ENCODE measurements at places on chromosomes 6 and 20.

DNA sequence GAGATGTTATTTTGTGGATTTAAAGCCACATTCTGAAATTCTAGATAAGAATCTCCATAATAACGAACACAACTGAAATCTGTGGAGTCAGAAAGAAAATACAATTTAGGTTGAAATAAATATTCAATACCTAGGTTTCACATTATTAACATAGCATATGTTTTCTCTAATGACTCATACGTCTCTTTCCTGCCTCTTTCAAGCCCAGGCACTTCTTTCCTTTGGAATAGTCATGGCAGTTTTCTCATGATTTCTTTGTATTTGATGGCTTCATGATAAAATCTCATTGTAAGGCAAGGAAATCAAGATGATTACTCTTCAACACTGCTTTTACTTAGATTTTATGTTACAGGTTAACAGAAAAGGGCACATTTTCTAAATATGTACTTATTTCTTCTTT lies 803.7 kb downstream of the PHF3 start:
- DNase-seq, result no peak

DNA sequence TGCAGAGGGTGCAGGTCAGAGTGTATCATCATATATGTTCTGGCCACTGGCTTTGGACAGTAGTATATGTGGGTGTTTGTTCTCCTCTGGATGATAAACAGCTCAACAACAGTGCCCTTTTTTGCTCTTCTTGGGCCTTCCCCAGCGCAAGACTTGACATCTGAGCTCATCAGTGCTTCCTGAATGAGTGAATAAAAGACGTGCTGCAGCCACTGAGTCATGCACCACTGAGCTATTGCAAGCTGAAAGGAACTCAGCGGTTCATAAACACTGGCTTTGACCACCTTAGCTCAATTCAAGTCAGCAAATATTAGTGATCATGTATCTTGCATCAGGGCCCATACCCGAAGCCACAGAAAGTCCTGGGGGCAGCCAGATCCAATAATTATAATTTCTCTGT lies 105.3 kb upstream of the KCNG1 start:
- DNase-seq, result no peak

DNA sequence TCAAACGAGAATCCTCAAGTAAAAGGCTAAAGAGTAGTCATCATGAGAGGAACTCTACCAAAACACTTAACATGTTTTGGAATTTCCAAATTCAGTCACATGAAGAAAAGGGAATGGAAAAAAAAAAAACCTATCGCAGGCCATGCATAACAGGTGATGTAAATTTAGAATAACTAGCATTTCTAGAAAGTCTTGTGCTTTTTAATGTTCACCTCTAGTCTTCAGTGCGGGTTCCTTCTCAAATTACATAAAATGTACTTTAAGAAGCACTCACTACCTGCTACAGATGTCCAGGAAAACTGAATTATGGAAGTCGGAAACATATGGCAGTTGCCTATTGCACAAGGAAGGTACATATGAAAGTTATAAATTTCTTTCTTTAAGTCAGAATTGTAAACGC lies 6.1 kb upstream of the TBX18 start:
- DNase-seq, result no peak

- DNase-seq, result no peak
These were observed 86.5 kb upstream of the SCP2D1 start for GRCh38 chr20:18727032-18727508.

DNA sequence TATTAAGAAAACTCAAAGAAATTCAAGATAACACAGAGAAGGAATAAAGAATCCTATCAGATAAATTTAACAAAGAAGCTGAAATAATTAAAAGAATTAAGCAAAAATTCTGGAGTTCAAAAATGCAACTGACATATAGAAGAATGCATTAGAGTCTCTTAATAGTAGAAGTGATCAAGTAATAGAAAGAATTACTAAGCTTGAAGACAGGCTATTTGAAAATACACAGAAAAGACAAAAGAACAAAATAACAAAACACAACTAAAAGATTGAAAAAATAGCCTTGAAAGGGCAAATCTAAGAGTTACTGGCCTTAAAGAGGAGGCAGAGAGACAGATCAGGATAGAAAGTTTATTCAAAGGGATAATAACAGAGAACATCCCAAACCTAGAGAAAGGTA lies 12.1 kb downstream of the SNX14 start:
- no peak for DNase-seq

DNA sequence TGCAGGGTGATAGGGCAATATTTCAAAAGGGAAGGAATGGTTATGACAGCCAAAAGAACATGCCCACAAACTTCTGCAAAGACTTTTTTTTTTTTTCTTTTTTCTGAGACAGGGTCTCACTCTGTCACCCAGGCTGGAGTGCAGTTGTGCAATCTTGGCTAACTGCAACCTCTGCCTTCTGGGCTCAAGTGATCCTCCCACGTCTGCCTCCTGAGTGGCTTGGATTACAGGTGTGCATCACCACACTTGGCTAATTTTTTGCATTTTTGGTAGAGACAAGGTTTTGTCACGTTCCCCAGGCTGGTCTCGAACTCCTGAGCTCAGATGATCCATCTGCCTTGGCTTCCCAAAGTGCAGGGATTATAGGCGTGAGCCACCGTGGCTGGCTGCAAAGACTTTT lies 117.6 kb upstream of the ADGRF1 start:
- no peak for DNase-seq

GRCh38 chr20:44997171-44997570 lies 30.9 kb downstream of the STK4 start:
- DNase-seq, result no peak

DNA sequence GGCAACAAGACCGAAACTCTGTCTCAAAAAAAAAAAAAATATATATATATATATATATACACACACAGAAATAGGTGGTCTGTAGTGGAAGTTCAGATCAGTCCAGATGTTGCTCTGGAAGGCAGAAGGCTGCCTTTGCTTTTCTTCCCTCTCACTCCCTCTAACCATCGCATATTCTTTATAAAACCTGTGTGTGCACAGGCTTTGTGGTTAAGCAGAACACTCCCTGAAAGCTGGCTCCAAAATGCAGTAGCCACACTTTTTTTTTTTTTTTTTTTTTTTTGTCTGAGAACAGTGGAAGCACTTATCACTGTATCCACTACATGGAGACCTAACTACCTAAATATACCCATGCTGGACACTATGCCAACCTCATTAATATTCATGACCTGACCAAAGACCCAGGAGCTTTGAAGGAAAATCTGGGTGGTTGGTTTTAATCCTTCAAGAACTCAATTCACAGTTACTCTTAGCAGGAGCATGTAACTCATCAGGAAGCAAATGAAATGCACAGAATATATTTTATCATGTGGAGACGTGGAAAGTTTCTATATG lies 20.0 kb upstream of the GFOD1 start:
- DNase-seq, result no peak

DNA sequence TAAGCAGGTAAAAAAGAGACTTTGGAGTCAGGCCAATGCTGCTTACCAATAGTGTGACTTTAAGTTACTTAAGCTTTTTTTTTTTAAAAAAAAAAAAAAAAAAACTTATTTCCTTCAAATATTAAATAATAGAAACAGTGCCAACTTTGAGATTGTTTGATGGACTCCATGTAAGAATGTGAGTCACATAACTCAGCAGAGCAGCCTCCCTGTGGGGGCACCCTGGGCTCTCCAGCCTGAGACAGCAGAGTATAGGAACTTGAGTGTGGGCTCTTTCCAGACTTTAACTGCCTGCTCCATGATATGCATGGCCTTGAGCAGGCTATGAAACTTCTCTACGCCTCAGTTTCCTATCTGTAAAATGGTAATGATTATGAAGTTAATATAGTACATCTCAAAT lies 113.3 kb upstream of the SAMD5 start:
- no peak for DNase-seq

- no peak for DNase-seq
These were observed 29.6 kb downstream of the PMEPA1 start for GRCh38 chr20:57680131-57680716.

- no peak for DNase-seq
These were observed 149.5 kb upstream of the SULF2 start for GRCh38 chr20:47934761-47935160.

- DNase-seq, result no peak
These were observed 37.8 kb upstream of the IGF2R start for GRCh38 chr6:159931112-159931511.

DNA sequence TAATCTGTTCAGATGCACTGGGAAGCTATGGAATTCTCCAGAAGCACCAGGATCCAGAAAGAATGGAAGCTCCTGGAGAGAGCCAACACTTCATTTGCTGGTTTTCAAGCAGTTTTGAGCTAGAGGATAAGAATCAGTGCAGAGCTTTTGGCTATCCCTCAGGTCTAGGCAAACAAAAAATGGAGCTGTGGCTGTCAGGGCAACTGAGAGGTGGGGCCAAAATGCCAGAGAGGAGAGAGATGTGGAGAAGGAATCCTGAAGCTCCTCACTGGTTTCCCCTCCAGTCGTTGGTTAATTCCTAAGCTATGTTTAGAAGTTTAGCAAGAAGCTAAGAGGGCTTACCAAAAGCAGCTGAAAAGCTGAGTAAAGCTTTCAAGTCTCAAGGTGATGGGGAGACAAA lies 294.2 kb upstream of the JARID2 start:
- DNase-seq, result no peak

DNA sequence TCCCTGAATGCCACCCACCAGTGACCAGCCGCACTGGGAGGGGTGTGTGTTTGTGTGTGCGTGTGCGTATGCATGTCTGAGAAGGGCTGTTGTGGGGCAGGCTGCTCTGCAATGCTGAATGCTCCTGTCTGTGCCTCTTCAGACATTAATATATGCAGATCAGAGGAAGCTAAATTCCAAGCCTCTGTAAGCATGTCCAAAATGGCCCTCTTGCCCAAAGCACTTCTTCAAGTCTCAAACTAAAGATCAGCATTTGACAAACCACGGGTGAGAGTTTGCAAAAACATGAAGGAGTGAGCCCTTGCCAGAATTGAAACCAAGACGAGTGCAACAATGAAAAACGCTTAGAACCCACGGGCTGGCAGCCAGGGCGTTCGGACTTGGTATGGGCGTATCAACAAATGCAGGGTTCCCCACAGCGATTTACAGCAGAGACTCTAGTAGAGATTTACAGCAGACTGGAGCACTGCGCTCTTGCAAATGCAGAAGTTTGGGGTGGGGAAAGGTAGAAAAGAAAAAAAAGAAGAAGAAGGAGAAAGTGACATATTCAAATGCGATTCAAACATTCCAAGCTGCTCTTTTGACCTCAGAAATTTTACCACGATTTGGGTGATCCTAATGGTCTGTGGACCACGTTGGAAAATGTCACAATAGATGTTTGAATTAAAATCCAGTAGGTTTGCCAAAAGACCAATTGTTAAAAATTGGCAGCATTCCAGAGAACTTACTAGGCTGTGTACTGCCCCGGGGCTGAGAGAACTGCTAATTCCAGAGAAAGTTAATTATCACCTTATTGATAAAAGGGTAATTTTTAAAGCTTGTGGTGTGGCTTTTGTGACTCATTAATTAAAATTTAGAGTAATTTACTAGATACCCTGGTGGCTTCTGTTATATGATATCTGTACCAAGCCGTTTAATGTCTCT lies 3.5 kb downstream of the SCML4 start:
- no peak for DNase-seq

- no peak for DNase-seq
These were observed 76.9 kb downstream of the CEP57L1 start for GRCh38 chr6:109172101-109172746.

DNA sequence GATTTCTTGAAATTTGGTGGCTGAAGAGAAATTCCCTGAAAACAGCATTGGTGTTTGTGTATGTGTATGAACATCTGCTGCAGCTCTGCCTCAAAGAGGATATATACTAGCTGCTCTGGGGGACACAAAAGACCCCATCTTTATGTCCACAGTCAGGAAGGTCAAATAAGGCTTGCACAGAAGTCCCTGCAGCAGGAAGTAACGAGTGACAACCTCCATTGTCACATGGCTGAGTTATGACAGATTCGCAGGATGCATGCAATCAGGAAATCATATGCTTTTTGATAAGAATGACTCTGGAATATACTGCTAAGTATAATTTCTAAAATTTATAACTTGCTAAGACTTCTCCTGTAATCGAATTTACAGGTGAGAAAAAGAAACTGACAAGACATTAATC lies 225.9 kb upstream of the CST7 start:
- no peak for DNase-seq

GRCh38 chr20:15756002-15756753 lies 817.1 kb downstream of the KIF16B start:
- no peak for DNase-seq

DNA sequence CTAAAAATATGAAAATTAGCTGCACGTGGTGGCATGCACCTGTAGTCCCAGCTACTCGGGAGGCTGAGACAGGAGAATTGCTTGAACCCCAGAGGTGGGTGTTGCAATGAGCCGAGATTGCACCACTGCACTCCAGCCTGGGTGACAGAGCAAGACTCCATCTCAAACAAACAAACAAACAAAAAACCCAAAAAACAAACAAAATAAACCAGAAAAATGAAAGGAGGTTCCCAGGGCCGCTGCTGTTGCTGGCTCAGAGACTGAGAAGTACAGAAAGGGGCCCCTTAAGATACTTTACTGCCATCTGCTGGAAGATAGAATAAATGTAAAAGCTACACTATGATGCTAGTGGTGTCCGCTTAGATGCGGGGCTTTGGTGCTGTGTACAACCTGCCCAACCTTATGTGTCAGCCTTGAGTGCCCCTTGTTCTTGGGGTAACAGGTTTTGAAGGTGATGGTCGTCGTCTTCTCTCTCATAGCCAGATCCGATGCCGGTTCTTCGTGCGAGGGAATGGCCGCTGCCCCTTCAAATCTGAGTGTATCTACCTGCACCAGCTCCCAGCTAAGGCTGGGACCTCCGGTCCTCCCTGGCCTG lies 2.8 kb upstream of the FANCE start:
- peak; percentile 73 for DNase-seq

DNA sequence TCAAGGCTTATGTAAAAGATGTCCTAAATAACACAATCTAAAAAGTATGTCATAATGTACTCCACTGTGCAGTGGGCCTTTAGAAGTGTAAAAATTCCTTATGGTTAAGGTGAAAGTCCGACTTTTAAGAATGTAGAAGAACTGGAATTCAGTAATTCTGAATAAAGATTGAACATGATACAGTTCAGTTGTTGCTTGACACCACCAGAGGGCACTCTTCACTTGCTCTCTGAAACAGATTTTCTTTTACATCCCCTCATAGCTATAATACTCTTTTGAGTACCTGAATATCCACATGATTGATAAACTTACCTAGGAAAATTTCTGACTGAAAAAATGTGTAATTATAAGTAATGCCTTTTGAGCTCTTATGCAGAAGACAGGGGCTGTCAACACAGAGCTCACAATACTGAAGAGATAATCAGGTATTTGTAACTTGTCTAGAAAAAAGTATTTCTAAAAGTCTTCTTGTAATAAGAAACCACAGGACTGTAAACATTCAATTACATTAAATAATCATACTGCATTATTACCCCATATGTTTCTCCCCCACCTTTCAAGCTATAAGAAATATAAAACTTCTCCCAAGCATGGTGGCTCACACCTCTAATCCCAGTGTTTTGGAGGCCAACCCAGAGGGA lies 92.1 kb downstream of the POPDC3 start:
- no peak for DNase-seq

GRCh38 chr6:41055149-41055548 lies 2.1 kb downstream of the APOBEC2 start:
- DNase-seq, result no peak

GRCh38 chr20:23627501-23627900 lies 10.3 kb downstream of the CST3 start:
- DNase-seq, result no peak

- DNase-seq, result no peak
These were observed 129.1 kb upstream of the PTPRT start for GRCh38 chr20:43318755-43319297.

- DNase-seq, result no peak
These were observed 1.8 kb downstream of the SNPH start for GRCh38 chr20:1267809-1268374.
